ENCODE measurements at places on chromosomes 11 and 22.

GRCh38 chr11:44581246-44581645 is 15.8 kb downstream of the CD82 start:
- DNase-seq: no peak

DNA sequence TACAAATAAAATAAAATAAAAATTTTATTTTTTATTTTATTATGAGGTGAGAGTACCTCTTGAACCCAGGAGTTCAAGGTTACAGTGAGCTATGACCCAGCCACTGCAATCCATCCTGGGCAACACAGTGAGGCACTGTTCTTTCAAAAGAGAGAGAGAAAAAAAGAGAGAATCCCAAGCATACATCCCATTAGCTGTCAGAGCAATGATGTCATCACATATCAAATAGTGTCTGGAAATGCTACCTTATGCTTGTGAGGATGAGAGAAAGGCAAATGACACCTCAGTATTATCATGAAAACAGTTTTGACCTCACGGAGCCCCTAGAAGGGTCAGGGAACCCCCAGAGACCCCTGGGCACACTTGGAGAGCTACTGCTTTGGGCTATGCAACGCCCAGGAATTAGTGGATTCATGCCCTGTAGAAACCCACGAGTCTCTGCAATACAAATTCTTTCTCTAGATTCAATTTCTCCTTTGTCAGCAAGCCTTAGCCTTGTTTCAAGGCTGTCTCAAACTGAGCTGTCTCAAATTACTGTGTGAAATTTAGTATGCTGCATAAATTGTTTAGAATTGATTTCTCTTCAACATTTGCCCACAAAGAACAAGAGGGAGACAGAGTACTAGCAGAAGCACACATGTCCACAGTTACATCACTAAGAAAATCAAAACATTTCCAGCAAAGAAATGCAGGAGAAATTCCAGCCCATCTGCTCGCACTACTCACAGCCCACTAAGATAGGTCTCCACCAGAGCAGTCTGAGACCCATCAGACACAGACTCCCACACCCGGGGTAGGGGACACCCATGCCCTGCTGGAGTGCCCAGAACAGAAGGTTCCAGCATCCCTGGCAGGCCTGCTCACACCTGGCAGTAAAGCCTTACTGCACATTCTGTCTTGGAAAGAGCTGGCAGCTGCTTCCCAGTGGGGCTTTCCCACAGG is 18.1 kb downstream of the DGCR2 start:
- DNase-seq: no peak

GRCh38 chr11:123585706-123586105 is 68.7 kb downstream of the SCN3B start:
- DNase-seq: no peak

DNA sequence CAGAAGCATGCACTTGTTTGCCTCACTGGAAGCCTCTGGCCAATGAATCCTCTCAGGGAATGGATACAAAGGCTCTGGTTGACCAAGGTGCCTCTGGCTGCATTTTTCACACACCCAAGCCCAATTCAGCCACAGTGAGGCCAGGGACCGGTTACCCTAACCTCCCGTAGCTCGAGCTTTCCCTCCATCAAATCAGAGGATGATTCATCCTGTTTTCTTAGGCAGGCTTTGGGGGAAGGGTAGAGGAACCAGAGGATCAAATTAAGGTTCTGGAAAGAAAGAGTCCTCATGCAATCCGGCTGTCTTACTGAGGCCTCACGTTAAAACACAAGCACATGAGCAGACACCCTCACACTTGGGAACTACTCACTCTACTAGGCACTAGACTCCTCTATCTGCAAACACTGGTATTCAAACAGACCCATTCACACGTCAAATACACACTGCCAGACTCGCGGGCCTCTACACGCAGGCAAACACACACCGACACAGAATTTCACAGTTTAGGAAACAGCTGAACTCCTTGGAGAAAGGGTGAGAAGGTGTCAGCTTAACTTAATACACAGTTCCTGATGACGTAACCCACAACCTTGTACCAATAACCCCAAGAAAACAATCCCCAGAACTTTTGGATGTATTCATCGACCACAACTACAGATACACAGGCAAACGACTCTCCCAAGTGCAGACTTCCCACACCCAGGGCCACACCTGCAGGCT is 12.4 kb downstream of the NRXN2 start:
- no peak for DNase-seq

GRCh38 chr22:46262449-46263215 is 511 bp downstream of the PKDREJ start:
- DNase-seq: no peak

- no peak for DNase-seq
These were observed 93.7 kb downstream of the MICAL3 start for GRCh38 chr22:17930455-17931313.

- no peak for DNase-seq
These were observed 34.8 kb upstream of the TMEM135 start for GRCh38 chr11:87002918-87003317.

DNA sequence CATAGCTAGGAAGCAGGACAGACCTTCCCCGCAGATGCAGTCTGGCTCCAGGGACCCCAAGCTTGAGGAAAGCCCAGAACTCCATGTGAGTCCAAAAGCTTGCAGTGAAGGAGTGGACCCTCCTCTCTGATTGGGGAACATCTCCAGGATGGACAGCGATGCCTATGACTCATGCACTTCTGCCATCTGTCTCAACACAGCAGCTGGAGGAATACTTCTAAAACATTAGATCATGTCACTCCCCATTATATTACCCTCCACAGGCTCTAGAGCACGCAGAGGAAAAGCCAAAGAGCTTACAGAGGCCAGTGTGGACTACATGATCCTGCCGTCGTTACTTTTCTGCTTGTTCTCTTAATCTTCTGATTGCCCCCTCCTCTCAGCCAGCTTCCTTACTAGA is 605.7 kb downstream of the INSC start:
- no peak for DNase-seq

GRCh38 chr11:30567120-30567519 is 19.0 kb downstream of the MPPED2 start:
- no peak for DNase-seq

GRCh38 chr11:105004021-105004420 is 18.9 kb downstream of the CASP5 start:
- no peak for DNase-seq

DNA sequence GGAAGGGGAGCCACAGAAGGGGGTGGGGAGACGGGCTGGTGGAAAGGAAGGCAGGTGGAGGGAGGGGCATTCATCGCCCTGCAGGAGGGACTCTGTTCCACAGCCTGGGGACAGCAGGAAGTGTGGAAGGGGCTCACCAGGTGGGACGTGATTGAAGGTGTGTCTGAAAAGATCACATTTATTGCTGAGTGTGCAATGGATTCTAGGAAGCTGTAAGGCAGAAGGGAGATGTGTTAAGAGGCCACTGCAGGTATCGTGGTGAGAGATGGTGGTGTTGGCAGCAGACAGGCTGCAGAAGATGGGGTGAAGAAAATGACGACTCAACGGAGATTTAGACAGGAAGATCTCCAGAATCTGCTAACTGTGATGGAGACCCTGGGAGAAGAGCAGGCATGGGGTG is 537.4 kb downstream of the MN1 start:
- no peak for DNase-seq

GRCh38 chr11:10304495-10305261 is at the start of gene ADM:
Gene ADM (plus strand): TSS chr11:10305073. CDS start chr11:10305701, 628 bp downstream.
- no peak for DNase-seq

GRCh38 chr11:114619659-114620173 is 24.1 kb upstream of the NXPE4 start:
- no peak for DNase-seq

- no peak for DNase-seq
These were observed 554 bp downstream of the LRRC32 start for GRCh38 chr11:76669901-76670484.

DNA sequence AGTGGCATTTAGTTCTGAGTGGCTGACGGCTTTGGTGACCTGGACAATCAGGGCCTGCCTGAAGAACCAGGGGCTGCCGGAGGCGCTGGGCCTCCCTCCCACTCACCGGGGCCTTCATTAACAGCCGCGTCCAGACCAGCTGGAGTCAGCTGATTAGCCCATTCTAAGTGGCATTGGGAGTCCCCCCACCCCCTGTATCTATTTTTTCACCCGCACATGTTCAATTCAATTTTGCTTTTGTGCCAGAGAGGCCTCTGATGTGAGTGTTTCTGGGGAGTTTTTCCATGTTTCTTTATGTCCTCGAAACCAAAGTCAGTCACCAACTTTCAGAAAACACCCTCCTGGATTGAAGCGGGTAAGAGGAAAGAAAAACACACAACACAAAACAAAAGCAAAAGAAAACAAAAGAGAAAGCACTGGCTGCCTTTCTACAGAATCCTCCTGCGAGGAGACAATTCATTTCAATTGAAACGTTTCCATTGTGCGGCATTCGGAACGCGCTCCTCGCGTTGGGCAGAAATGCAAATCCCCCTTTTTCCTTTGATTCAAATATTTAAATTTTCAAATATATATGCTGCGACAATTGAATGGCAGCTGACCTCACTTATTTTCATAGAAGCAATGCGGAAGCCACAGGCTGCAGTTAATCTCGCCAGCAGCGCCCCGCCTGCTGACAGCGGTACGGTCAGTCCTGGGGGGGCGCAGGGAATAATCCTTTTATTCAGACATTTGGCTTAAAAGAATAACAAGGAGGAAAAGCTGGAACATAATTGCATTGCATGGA is 17.7 kb downstream of the CDKN1C start:
- DNase-seq: no peak

- DNase-seq: no peak
These were observed 709.4 kb upstream of the KIRREL3 start for GRCh38 chr11:127709960-127710359.

DNA sequence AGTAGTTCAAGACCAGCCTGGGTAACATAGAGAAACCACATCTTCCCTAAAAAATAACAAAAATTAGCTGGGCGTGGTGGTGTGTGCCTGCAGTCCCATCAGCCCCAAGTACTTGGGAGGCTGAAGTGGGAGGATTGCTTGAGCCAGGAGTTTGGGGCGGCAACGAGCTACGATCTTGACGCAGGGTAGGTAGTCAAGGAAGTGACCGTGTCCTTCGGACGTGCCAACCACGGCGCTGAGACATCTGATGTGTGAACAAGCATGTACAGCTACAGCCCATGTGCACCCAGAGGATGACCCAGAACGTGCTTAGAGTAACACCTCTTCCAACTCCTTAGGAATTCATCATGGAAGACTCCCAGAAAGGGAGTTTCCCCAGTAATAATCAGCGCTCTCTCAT is 21.4 kb downstream of the RGL4 start:
- no peak for DNase-seq

GRCh38 chr11:62732830-62733229 is 4.5 kb downstream of the TTC9C start:
- no peak for DNase-seq

GRCh38 chr11:95337175-95337957 is 106.4 kb upstream of the SESN3 start:
- DNase-seq: no peak

GRCh38 chr11:10478574-10479550 is 23.8 kb downstream of the AMPD3 start:
- DNase-seq: no peak

DNA sequence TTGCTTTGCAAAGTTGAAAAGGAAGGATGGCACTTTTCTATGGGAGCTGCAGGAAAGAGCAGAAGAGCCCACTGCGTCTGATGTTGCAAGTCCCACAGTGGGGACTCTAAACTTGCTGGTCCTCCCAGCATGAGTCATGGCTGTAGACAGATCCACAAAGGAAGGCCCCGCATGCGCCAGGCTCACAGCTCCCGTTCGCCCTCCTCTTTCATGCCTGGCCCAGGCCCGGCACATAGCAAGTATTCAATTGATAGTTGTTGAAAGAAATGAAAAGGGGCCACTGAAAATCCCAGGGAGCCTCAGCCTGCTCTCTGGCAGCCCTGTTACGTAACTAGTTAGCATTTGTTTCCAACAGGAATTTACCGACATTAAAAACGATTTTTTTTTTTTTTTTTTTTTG is 18.9 kb downstream of the AP1B1 start:
- DNase-seq: no peak

GRCh38 chr11:65036931-65037330 is 4.1 kb upstream of the SAC3D1 start:
- no peak for DNase-seq

DNA sequence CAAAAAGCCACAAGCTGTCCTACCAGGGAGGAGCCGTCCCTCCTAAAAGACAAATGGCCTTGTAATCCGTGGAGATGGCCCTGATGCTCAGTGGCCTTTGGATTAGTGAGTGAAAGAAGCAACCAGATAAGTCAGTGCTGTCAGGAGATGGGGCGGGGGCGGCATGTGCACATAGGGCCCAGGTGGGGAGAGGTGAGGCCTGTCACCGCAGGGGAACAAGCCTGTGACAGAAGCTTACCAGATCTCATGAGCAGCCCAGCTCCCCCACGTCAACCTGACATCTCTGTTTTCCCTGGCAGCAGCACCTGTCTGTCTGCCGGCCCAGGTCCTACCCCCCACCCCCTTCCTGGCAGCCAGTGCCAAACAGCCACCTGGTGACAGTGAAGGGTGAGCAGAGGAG is 162.6 kb downstream of the BUD13 start:
- no peak for DNase-seq

GRCh38 chr11:115921986-115922385 is 417.8 kb upstream of the CADM1 start:
- no peak for DNase-seq

DNA sequence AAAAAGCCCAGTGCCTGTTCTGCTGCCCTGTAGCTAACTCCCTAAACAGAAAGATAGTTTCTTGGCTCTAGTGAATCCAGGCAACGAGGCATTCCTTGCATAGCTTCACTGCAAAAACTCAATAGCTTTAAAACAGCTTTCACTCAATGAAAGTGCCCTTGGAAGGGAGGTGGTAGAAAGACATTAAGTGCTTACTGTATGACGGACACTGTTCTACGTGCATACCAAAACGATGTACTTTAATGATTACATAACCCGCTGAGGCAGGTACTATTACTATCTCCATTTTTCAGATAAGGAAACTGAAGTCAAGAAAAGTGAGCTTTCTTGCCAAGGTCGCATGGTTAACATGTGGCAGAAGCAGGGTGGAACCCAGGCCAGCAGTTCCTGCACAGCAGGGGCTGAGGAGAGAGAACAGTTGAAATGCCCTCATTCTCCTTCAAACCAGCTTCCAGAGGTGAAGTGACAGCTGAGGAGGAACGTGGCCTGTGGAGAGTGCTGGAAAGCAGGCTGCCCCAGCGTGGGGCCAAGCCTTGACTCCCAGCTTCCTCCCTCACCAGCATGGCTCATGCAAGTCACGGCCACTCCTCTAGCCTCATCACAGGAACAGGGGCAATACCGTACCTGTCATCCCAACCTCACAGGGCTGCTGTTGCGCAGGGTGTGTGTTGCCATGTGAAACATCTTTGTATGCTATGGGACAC is 227.5 kb upstream of the NARS2 start:
- no peak for DNase-seq

- no peak for DNase-seq
These were observed 848 bp upstream of the PTPRCAP start for GRCh38 chr11:67438158-67438902.
